ENCODE measurements at places on chromosomes 3 and 15.

DNA sequence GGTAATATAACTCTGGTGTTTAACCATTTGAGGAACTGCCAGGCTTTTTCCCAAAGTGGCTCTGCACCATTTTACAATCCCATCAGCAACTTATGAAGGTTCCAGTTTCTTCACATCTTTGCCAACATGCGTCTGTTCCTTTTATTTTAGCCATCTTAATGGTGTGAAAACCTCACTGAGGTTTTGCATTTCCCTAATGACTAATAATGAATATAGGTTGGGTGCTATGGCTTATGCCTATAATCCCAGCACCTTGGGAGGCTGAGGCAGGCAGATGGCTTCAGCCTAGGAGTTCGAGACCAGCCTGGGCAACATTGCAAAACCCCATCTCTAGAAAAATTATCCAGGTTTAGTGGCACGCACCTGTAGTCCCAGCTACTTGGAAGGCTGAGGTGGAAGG is 210.6 kb downstream of the TCF12 start:
- no peak for DNase-seq

DNA sequence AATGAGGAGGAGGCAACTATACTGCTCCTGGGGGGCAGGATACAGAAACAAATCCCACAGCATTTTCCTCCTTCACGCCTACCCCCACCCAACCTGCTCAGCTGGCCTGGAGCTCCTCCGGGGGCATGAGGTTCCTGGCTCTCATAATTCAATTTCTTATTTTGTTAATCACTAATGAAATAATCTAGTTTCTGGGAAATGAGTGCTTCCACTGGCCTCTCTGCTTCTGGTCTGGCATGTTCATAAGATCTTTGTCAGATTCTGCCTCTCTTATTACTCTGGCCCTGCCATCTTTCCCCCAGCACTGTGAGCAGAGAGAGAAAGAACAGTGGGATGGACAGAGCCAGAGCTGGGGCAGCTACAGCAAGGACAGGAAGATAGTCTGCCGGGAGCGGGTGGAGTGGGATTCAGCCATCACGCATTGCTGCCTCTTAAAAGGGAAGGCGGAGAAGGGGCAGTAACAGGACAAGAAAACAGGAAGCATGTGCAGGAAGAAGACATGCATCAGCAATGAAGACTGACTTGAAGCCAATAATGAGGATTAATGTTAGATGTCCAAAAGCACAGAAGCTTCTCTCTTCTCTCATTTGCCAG is 13.6 kb downstream of the RPAP1 start:
- DNase-seq, result no peak

DNA sequence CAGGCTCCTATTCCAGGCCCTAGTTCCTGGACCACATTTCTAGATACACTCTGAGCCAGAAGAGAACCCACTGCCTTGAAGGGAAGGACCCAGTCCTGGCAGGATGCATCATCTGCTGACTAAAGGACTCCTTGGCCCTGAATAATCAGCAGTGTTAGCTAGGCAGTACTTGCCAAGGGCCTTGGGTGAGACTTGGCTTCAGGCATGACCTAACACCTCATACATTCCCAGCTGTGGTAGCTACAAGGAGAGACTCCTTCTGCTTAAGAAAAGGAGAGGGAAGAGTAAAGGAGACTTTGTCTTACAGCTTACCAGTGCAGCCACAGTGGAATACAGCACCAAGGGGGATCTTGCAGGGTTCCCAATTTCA is 26.4 kb downstream of the PEAK1 start:
- DNase-seq, result no peak

GRCh38 chr3:40337136-40338108 is 27.9 kb downstream of the EIF1B start:
- no peak for DNase-seq

DNA sequence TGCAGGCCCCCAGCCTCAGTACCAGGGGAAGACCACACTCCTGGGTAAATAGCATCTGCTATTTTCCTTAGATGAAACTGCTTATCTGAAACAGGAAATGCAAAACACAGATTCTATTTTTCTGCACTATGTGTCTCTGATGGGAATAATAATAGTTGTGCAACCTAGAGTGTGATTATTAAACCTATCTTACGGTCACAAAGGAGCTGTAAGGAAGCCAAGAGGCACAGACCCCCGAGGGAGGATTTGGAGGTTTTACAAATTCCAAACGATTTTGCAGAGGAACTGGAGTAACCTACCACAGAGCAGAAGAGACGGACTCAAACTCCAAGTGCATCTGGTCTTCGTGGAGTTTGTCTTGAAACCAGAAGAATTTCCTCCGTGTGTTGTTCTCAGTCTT is 14.1 kb upstream of the APOD start:
- no peak for DNase-seq

DNA sequence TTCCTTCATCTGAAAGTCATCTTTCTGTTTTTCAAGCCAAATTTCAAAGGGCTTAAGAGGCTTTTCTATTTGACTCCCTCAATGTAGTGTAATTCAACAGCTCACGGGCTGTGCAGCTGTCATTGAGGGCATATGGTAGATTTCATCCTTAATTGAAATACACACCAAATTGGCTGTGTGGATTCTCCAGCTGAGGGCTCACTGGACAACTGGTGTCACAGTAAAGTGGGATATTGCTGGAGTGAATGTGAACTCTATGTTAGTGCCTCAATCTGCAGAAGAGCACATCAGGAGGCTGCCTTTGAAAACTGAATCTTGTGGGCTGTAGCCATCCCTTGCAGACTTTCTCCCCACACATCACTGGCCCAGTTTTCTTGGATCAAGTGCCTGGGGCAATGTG is 120.1 kb downstream of the GALK2 start:
- no peak for DNase-seq

GRCh38 chr3:196932600-196932999 is 9.7 kb downstream of the NCBP2 start:
- DNase-seq, result no peak

- no peak for DNase-seq
Observed at GRCh38 chr3:127801731-127802313, 20.5 kb downstream of the MGLL start.

GRCh38 chr3:133792171-133792763 is 13.3 kb upstream of the SRPRB start:
- no peak for DNase-seq

DNA sequence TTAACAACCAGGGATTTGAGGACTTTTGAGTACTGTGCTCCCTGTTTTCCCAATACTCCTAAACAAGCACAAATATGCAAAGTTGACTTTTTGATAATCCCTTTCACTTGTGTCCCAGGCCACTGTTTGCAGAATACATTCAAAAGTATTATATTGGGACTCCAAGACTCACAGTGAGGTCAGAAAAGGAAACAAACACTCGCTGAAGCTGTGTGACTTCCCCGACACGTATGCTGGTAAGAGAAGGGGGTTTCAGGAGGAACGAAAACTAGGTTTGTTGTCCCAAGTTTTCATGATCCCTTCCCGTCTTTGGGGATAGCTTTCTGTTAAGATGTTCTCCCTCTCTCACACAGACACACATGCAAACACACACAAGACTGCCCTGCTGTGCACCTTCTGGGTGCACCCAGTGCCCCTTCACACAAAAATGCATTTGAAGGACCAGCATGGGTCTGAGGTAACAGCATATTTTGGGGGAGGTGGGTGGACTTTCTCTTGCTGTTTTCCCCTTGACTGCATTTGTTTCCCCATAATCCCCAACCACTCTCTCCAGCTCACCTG is 225.2 kb upstream of the PRICKLE2 start:
- no peak for DNase-seq

DNA sequence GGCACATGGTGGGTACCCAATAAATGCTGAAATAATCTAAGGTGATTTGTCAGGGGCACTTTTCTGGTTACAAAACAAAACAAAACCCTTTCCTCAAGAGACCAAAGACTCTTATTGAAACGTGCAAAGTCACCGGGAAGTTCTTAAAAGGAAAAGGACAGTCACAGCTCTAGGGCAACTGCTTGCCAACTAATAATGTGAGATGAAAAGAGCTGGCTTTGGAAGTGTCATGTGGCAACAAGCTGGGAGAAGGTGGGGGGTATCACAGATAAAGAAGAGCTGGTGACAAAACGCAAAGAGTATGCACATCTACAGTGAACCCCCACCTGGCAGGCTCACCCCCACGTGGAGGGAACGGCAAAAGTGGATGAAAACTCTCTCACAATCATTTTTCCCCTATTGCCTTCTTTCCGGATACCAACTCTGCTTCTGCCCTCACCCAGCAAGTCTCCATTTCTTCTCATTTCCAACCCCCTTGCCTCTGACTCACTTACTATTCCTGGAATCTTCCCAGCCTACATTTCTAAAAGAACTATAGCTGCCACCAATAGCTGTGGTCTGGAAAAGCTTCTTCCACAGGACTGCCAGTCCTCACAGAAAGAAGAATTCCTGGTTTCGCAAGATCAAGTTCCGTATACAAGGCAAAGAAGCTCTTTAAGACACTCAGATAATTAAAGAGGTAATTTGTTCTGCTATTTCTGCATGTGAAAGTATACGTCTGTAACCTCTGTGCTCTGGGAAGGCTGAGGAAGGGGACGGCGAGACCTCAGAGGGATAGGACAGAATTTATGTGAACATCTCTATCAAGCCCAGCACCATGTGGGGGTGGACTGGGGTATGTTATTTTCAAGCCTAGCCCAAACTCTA is 21.8 kb upstream of the ANPEP start:
- DNase-seq, result no peak

- no peak for DNase-seq
Observed at GRCh38 chr3:102200126-102200525, 234.7 kb upstream of the ZPLD1 start.

DNA sequence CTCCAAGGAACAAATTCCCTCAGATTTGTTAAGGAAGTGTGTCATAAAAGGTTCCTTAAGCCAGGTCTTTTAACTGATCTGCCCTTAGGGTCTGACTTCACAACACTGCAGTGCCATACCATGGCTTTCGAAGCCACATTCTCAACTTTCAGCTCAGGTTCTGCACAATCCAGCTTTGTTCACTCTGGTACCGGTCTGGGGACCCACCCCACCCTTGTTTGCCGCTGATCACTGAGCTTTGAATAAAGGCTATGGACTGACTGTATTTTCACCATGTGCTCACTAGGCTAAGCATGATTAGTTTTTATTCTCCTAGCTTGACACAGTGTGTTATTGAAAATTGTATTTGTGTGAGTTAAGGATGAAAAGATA is 15.9 kb downstream of the SNX1 start:
- DNase-seq, result no peak

DNA sequence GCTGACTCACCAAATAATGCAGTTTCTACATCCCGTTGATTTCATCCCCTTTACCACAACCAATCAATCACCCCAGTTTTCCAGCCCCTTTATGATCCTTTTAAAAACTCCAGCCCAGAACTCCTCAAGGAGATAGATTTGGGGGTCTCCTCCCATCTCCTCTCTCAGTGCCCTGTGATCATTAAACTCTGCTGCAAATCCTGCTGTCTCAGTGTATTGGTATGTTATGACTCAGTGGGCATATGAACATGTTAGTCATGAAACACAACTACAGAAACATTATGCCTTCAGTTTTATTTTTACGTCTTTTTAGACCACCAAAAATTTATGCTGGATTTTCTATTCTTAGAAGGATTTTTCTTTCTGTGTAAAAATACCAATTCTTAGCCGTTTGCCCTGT is 213.7 kb downstream of the DIPK2A start:
- DNase-seq, result no peak

GRCh38 chr15:50241684-50242450 is 23.7 kb downstream of the HDC start:
- no peak for DNase-seq

GRCh38 chr3:15443826-15444524 is 16.6 kb downstream of the EAF1 start:
- DNase-seq, result no peak

- DNase-seq, result no peak
Observed at GRCh38 chr3:38397320-38397719, 50.7 kb downstream of the XYLB start.

DNA sequence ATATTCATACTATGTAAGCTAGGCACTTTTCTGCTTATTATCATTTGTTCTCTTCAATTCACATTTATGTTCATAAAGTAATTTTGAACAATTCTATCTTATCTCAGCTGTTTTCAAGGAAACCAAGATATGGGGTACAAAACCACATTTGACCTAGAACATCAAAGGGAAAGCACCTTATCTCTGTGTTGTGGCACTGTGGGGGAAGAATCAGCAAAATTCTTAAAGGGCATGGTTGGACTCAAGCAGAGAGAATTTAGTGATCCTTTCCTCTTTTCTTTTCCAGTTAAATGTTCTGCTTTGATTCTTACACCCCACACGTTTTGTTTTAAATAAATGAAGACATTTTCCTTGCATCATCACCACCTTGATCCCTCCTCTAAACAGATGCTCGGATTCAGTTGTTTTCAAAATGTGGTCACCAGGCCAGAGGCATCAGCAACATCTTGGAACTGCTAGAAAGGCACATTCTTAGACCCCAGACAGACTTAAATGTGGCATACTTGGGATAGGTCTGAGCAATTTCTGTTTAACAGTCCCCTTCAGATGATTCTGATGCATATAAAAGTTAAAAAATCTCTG is 128.4 kb upstream of the TP63 start:
- peak; percentile 3 for DNase-seq

GRCh38 chr15:56442354-56442753 is 22.6 kb downstream of the MNS1 start:
- no peak for DNase-seq

DNA sequence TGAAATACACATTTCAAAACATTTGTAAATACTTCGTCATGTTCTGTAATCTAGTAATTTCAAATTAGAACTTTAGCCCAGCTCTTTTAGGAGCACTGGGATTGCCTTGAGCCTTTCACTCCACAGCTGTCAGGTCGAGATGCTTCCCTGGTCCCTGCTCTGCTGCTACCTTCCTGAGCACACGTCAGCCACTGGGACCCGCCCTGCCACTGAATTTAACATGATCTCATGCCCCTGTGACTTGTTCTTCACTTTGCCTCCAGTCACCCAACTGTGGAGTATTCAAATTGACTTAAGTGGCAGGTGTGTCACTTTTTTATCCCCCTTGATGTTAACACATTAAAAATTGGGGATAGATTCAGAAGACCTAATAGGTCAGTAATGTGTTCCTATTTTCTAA is 3.3 kb downstream of the ARRDC4 start:
- DNase-seq, result no peak

DNA sequence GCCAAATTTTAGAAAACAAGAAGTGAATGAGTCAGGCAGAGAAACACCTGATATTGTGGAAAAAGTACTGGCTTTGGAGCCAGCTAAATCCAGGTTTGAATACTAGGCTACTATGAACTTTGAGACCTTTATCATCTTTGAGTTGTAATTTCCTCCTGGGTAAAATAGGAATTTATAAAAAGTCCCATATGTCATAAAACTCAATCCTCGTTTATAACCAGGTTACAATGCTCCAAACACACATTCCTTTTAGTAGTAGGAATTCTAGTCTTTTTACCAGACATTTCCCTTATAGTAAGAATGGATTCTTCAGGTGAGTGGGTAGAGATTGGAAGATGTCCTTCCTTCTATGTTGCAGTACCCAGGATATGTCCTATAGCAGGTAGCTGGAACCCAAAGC is 16.7 kb upstream of the DPH6 start:
- no peak for DNase-seq

- DNase-seq, result no peak
Observed at GRCh38 chr3:18443665-18444594, 18.8 kb upstream of the SATB1 start.

All from CD4-positive, alpha-beta T cell treated with Interleukin-17A for 1 hour (primary cell).